ENCODE measurements at places on chromosomes 11 and 22.
A peak's percentile ranks its signal among the peaks of the same experiment; 100 is the strongest.

- H3K36me3 ChIP-seq: no peaks in the 10 kb centered on the region
- no peak overlapping the region for H3K27ac ChIP-seq
- no peak for DNase-seq
- no peaks in the 10 kb centered on the region for H3K27me3 ChIP-seq
These were observed 179.0 kb upstream of the LARGE1 start for GRCh38 chr22:34099278-34099677.

DNA sequence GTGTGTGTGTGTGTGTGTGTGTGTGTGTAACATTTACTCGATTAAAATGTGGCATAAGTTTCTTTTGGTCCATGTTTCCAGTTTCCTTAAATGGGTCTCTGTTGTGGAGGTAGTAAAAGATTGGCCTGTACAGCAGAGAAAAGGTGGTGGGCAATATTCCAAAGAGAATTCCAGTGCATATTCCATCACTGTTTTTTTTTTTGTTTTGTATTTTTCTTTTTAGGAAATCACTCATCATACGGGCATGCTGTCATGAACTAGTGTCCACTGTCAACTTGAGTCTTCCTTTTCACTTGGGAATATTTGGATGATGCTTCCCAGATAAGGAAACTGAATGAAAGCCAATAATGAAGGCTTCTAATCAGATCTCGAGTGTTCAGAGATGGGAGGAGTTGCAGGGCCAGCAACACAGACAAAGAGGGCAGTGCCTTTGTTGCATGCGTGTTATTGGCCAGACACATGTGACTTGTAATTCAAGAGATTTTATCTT is 95.2 kb upstream of the PDGFD start:
- H3K27ac ChIP-seq: no peak overlapping the region
- H3K4me3 ChIP-seq: no peak overlapping the region
- DNase-seq: no peak
- H3K27me3 ChIP-seq: no peaks in the 10 kb centered on the region

DNA sequence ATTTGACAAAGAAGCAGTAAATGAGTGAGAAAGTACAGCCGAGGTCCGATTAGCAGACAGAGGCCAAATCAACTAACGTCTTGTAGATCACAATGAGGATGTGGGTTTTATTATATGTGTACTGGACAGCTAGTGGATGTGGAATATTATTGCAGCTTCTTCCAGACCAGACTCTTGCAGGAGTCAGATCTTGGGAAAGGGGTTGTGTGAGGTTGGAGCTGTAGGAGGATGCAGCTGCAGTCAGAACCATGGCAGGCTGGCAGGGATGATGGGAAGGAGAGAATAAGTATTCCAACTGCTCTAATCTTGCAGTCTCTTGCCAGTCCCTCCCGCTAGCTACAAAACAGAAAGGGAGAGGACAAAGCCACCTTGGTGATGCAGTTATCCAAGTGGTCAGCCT is 46.8 kb upstream of the LDLRAD3 start:
- H3K27ac ChIP-seq: no peak overlapping the region
- no peaks in the 10 kb centered on the region for H3K36me3 ChIP-seq
- no peaks in the 10 kb centered on the region for H3K4me1 ChIP-seq
- no peak for DNase-seq

- no peak overlapping the region for H3K27ac ChIP-seq
- no peak overlapping the region for H3K4me3 ChIP-seq
- H3K4me1 ChIP-seq: no peaks in the 10 kb centered on the region
- no peak for DNase-seq
These were observed 238.5 kb upstream of the ZC3H12C start for GRCh38 chr11:109854731-109855130.

GRCh38 chr11:5713695-5714094 is 22.6 kb upstream of the OR56B1 start:
- H3K4me1 ChIP-seq: no peaks in the 10 kb centered on the region
- no peaks in the 10 kb centered on the region for H3K27me3 ChIP-seq
- no peak for DNase-seq
- H3K4me3 ChIP-seq: no peak overlapping the region
- H3K27ac ChIP-seq: no peak overlapping the region

- H3K27me3 ChIP-seq: no peaks in the 10 kb centered on the region
- no peak for DNase-seq
- peak overlapping the region; percentile 52 for H3K27ac ChIP-seq
- H3K36me3 ChIP-seq: no peaks in the 10 kb centered on the region
These were observed 11.6 kb downstream of the SMIM38 start for GRCh38 chr11:69167130-69167915.

DNA sequence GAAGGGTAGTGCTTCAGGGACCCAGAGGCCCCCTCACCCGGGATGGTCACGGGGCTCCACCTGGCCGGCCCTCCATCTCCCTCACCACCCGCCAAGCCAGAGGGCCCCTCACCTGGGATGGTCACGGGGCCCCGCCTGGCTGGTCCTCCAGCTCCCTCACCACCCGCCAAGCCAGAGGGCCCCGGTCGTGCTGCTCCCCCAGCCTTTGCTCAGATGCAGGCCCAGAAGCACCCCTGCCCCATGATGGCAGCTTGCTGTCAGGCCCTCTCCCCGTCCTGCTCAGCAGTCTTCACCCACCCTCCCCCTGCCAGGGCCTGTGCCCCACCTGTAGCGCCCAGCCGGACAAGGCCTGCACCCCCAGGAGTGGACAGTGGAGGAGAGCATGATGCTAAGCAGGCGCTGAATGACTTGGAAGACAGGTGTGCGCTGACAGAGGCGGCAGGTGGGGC is 7.3 kb downstream of the DENND6B start:
- no peaks in the 10 kb centered on the region for H3K36me3 ChIP-seq
- H3K27me3 ChIP-seq: no peaks in the 10 kb centered on the region
- no peak overlapping the region for H3K27ac ChIP-seq
- no peak for DNase-seq

DNA sequence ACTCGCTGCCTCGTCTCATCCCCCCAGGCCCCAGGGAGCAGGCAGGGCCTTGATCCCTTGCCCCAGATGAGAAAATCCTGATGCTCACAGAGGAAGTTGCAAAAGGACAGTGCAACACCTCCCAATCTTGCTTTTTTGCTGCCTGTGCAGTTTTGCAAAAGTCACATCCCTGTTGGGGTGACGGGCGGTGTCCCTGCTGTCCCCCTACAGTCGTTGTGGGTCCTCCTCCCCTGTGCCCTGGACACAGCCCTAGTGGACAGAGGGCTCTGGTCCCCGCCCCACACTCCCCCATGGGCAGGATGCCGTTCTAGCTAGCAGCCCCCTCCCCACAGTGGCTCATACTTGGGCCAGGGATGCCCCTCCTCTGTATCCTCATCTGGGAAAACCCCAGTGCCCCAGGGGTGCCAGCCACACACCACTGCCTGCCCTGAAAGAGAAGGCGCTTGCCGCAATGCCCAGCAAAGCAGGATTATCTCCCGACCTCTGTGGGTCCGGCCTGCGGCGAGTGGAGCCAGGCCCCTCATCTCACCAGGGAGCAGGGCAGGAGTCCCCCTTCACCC is 18.4 kb upstream of the CTSD start:
- no peaks in the 10 kb centered on the region for H3K36me3 ChIP-seq
- peaks cover 24% of the 10 kb centered on the region for H3K4me1 ChIP-seq
- no peak for DNase-seq
- no peak overlapping the region for H3K4me3 ChIP-seq
- H3K27me3 ChIP-seq: no peaks in the 10 kb centered on the region

DNA sequence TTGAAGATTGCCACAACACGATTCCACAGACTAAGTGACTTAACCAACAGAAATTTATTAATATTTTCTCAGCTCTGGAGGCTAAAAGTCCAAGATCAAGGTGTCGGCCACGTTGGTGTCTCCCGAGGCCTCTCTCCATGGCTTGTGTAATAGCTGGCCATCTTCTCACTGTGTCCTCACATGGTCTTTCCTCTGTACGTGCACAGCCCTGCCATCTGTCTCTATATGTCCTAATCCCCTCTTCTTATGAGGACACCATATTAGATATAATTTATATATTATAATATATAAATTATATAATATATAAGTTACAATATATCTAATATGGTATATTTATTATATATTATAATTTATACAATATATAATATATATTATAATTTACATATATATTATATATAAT is 25.1 kb upstream of the SCGB1A1 start:
- DNase-seq: no peak
- H3K36me3 ChIP-seq: no peaks in the 10 kb centered on the region
- no peak overlapping the region for H3K27ac ChIP-seq
- 0 out of 2 replicates have a peak, but pooled peaks cover 3% of the 10 kb centered on the region for H3K27me3 ChIP-seq
- peaks cover 7% of the 10 kb centered on the region for H3K4me1 ChIP-seq

DNA sequence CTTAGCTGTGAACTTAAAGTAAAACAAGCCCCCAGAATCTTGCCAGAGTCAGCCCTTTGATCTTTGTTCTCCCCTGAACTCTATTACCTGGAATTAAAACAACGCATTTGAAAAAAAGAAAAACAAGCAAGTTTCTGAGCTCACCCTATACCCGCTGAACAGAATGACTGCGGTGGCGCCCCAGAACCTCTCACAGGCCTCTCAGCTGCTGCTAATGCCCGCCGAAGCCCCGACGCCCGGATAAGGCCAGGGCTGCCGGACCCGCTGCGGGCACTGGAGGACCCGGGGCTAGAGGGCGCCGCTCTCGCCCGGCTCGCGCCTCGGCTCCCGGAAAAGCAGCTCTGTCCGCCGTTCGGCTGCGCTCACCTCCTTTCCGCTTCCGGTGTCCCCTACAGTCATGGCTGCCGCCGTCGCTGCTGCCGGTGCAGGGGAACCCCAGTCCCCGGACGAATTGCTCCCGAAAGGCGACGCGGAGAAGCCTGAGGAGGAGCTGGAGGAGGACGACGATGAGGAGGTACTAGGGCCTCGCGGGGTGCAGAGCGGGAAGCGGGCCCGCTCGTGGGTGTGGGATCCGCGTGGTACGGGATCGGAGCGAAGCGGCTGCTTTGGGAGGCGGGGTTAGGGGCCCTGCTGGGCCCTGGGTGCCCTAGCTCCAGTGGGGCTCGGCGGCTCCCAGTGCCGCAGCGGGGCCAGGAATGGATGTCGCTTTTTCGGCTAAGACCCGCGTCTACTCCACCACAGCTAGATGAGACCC is at the start of gene TOMM22:
TOMM22 (plus strand) TSS at position 376 of the 754 bp plus-strand sequence; CDS start at position 398, 22 bp downstream.
- H3K4me1 ChIP-seq: peaks cover 5% of the 10 kb centered on the region
- H3K36me3 ChIP-seq: peaks cover 39% of the 10 kb centered on the region
- DNase-seq: peak; percentile 89
- peak within 1 kb of the TSS; percentile 84 for H3K4me3 ChIP-seq

DNA sequence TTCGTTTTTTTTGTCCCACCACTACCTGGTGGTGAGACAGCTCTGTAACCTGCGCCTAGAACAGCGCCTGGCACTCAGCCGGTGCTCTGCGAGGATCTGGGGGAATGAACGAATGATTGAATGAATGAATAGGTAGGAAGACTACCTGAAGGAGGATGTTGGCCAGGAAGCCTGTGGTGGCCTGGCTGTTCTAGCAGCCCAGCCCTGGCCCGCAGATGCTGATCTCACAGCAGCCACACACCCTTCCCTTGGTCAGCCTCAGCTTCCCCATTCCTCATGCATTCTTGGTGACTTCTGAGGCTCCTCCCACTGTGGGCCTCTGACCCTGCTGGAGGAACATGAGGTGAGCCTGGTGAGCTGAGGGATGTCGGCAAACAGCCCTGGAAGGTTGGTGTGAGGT is 3.7 kb downstream of the TRPM5 start:
- no peak overlapping the region for H3K27ac ChIP-seq
- DNase-seq: no peak
- H3K4me1 ChIP-seq: peaks cover 5% of the 10 kb centered on the region
- H3K27me3 ChIP-seq: peaks cover 62% of the 10 kb centered on the region

DNA sequence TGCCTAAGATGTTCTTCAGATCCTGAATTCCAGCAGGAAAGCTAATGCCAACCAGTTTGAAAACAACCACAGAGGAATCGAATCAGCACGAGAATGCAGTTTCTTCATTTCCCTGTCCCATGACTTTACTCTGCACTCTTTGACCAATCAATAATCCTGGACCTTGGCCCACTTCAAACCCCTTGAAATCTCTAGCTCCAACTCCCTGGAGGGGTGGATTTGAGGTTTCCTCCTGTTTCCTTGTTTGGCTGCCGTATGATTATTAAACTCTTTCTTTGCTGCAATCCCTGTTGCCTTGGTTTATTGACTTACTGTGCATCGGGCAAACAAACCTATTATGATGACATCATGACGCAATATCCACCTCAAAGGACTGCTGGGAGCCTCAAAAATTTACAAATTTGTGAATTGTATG is 109.3 kb downstream of the FBXO7 start:
- H3K27me3 ChIP-seq: no peaks in the 10 kb centered on the region
- H3K27ac ChIP-seq: peak overlapping the region; percentile 50
- H3K4me3 ChIP-seq: no peak overlapping the region
- H3K4me1 ChIP-seq: peaks cover 42% of the 10 kb centered on the region
- no peaks in the 10 kb centered on the region for H3K36me3 ChIP-seq

- H3K27me3 ChIP-seq: peaks cover 21% of the 10 kb centered on the region
- DNase-seq: peak; percentile 35
- H3K36me3 ChIP-seq: no peaks in the 10 kb centered on the region
- no peaks in the 10 kb centered on the region for H3K4me1 ChIP-seq
These were observed 22.5 kb upstream of the DAGLA start for GRCh38 chr11:61657566-61658290.

- no peak overlapping the region for H3K4me3 ChIP-seq
- no peak overlapping the region for H3K27ac ChIP-seq
- H3K4me1 ChIP-seq: peaks cover 24% of the 10 kb centered on the region
These were observed 10.4 kb downstream of the ADORA2A start for GRCh38 chr22:24437741-24438328.

- H3K27ac ChIP-seq: no peak overlapping the region
These were observed 152.5 kb downstream of the FBXO7 start for GRCh38 chr22:32627091-32627490.
